ENCODE measurements at places on chromosomes 7 and 10.

DNA sequence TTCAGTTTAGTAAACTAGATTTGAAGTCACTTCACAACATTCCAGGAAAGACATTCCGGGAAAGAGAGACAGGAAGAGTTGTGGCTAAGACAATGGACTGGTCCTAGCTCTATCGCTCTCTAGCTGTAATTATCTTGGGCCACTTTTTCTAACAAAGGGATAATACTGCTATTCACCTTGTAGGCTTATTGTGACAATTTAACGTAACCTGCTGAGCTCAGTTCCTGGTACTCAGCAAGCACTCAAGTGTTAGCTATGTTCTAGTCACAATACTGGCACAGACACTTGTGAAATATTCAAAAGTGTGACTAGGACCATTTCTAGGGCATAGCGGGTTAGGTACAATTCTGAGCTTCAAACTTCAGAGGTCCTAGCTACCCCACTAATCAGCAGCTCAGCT, 12.0 kb upstream of the NRCAM start:
- DNase-seq = no peak

- no peak for DNase-seq
Measured at GRCh38 chr7:28458732-28459131, 46.4 kb downstream of the CREB5 start.

- DNase-seq = no peak
Measured at GRCh38 chr10:43885252-43885651, 236.6 kb upstream of the ZNF32 start.

- DNase-seq = no peak
Measured at GRCh38 chr7:138590154-138590553, 111.0 kb downstream of the SVOPL start.

- DNase-seq = no peak
Measured at GRCh38 chr10:71771821-71772617, 1.3 kb downstream of the VSIR start.

- DNase-seq = peak; percentile 57
Measured at GRCh38 chr10:33005322-33006301, 47.6 kb upstream of the ITGB1 start.

DNA sequence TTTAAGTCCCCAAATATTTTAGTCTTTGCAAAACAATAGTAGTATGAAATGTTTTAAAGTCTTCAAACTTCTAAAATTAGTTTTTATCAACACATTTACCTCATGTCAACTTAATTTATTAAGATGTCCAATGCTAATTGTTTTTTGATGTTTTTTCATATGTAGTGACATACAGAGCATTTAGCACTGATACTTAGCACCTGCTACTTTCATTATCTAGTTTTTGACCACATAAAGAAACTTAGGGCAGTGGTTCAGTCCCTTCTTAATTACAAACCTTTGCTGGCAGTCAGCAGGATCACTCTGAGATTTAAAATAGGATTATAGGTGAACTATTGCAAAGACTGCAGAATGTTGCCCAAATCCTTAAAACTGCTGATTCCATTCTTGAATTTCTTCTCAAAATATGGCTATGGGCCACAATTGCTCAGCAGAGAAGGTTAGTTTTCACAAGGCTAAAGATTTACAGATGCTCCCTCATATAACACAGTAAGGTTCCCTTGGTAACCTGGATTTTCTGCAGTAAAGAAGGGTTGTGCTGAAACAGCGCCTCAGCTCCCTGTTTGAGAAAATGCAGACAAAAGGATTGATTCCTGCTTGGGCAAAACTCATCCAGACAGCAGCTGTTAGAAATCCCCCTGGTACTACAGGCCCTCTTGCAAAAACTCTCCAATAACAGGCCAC, 3.4 kb downstream of the GPR85 start:
- DNase-seq = no peak

DNA sequence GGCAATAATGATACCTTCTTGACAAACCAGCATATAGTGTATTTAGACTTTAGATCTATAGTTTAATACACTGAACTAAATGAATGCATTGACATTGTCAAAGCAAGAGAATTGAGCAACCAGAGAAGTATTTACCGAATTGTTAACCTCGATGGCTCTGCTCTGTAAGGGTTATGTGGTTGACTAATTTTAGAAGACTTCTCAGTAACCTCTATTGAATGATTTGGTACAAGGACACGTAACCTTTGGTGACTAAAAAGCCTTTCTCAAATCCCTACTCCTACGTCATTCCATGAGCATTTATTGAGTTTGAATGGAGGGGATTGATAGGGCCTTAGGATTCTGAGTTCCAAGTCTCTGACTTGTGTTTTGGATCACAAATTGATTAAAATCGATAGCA, 67.6 kb downstream of the MDFIC start:
- DNase-seq = no peak

DNA sequence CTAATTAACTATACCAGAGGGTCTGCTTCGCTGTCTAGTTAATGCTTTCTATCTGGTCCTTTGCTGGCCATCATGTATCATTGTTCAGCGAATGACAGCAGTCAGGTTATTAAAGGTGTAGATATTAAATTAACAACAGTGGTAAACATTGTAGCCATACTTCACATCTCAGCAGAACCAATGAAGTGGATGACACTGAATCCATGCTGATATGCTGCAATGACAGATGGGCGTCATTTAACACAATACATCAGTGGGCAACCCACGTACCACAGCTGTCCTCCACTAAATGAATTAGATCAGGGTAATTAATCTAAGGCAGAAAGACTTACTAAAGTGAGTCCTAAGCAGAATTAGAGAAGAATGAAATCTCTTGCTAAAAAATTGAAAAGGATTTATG, 767.2 kb downstream of the NXPH1 start:
- no peak for DNase-seq

- no peak for DNase-seq
Measured at GRCh38 chr7:73844848-73845460, 2.6 kb upstream of the METTL27 start.

- no peak for DNase-seq
Measured at GRCh38 chr7:155073922-155074321, 3.8 kb downstream of the HTR5A start.

DNA sequence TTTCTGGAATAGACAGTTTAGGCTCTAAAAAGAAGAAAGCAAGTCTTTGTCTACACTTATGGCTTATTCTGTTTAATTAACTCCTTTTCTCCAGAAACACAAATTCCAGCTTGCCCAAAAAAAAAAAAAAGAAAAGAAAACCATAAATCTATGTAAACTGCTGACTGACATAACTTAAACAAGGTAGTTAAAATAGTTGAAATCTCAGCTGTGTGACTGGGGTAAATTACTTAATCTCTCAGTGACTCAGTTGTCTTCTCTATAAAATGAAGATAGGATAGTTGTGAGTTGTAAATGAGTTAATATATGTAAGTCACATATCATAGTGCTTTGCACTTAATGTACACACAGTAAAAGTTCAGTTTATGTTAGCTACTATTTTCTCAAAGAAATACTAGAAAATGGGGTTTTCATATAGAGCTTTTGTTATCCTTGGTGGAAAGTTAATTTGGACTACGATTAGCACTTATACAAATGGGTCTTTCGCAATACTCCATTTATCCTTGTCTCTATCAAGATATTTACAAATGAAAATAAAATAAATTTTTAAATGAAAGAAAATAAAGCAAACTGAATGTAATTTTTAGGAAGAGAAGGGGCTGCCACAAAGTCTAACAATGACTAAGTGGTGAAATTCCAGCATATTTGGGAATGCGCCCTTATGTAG, 200.9 kb downstream of the MBL2 start:
- no peak for DNase-seq

DNA sequence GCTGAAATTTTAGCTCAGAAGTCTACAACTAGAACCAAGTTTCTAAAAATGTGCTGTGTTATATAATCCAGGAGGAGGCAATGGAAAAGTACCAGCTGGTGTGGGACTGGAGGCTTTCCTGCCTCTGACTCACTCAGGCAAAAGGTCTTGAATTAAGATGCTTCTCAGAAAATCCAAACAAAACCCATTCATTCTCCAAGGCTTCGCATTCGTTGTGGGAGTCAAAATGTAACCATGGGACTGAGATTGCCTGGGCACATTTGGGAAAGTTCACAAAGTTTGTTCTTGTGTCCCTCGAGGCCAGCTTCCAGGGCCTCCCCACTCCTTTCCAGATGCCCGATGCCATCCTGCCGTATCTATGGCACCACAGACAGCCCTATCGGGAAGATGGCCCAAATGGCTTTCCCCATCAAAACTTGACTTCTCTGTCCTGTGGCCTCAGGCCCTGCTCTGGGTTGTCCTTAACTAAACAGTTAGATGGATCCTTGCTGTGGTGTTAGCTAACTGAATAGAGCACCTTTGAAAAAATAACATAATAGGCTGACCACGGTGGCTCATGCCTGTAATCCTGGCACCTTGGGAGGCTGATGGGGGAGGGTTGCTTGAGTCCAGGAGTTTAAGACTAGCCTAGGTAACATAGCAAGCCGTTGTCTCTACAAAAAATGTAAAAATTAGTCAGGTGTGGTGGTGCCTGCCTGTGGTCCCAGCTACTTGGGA, 180.5 kb downstream of the PFKFB3 start:
- DNase-seq = no peak

DNA sequence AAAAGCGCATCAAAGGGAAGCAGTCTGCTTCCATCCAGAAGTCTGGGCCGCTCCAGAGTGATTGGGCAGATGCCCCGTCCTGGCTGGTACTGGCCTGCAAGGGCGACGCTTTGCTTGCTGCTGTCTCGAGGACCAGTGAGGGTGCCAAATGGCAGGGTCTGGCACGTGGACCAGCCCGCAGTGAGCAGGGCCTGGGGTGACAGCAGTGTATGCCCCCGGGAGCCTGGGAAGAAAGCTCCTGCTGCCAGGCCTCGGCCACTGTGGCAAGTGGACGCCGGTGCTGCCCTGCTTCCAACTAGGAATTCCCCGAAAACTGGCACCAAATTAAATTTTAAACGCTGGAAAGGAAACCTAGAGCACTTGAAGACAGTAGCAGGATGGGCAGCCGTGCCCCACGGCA, 357.0 kb upstream of the MKI67 start:
- DNase-seq = no peak
